ENCODE measurements at places on chromosomes 11 and 22.

DNA sequence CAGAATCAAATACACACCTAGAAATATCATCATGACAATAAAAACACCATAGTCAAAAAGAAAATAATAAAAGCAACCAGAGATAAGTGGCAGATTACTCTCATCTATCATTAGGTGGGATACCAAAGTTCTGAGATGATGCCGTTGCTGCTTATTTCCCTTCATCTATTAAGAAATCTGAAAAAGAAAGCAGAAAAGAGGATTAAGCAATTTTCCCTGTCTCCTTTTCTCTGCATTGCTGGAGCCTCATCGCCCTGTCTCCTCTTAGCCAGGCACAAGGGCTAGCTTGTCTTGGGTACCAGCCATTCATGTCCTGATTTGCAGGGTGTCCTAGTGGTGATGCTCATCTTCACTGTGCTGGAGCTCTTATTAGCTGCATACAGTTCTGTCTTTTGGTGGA lies 3.9 kb upstream of the MS4A14 start:
- DNase-seq, result no peak

DNA sequence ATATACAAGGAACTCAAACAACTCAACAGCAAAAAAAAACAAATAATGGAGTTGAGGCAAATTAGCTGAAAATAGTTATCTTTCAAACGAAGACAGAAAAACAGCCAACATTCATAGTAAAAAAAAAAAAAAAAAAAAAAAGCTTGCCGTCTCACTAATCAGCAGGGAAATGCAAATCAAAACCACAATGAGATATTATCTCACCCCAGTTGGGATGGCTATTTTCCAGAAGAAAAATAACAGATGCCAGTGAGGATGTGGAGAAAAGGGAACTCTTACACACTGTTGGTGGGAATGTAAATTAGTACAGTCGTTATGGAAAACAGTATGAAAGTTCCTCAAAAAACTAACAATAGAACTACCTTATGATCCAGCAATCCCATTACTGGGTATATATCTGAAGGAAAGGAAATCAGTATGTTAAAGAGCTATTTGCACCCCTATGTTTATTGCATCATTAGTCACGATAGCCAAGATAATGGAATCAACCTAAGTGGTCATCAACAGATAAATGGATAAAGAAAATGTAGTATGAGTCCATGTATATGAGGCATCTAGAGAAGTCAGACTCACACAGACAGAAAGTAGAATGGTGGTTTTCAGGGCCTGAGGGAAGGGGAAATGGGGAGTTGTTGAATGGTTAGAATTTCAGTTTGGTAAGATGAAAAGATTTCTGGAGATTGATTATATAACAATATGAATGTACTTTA lies 56.0 kb downstream of the USP35 start:
- peak; percentile 41 for DNase-seq

DNA sequence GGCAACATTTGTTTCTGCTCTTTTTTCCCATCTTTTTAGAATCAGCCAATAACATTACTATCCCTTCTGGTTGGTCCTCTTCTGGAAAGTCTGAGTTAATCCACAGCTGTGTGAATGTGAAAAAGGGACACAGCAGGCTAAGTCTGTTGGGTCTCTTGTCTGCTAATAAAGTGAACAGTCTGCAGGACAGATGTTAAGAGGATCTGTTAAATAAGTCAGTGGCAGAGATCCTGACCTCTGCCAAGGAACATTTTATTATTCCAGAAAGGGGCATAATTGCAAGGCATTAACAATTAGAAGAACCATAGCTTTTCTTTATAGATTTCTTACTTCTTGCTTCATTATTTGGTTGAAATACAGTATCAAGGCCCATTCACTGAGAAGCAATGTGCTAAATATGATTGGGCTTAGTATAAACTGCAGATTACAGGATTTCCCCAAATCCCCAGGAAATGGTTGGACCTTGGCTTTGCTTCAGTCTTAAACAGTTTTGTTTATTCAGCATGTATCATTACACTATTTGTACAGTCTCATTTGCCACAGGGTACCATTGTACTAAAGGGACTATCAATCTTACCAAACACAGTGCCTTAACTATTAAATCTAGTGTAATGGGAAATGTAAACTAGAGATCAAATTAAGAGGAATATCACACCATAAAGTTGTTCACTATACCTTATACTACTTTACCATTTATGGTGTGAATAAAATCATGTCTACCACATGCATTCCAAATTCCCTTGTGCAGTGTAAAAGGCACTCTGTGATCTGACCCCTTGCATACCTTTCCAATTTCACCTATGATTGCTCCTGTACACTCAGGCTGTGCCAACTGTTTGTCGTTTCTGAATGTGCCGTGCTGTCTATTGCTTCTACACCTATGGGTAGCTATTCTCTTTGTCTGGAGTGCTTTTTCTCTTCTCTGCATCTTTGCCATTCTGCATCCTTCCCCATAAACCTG lies 274.0 kb downstream of the SOX6 start:
- DNase-seq, result no peak

GRCh38 chr11:46554213-46555147 lies 39.3 kb downstream of the AMBRA1 start:
- DNase-seq, result peak; percentile 82

DNA sequence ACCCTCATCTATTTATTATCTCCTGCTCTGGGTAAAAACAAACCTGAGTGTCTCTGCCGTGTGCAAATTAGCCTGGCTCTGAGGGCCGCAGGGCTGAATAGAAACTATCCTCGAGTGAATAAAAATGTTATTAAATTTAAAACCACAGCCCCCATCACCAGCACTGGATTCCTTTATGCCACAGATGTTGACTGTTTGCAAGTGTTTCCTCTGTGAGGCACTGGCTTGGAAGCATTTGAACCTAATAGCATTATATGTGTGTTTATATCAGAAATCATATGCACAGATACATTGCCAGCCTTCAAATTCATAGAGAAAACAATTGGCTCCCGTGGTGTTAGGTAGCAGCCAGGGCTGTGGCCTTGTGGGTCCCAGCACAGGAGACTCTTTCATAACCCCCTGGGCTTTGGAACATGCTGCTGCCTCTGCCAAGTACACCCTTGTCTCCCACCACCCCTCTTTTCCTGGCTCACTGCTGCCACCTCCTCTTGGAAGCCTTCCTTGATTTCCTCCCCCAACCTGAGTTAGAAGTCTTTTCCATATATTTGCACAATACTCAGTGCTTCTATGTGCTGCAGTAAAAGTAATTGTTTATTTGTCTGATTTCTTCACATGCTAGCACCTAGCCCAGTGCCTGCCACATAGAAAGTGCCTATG lies 294.4 kb downstream of the DDX10 start:
- peak; percentile 34 for DNase-seq

DNA sequence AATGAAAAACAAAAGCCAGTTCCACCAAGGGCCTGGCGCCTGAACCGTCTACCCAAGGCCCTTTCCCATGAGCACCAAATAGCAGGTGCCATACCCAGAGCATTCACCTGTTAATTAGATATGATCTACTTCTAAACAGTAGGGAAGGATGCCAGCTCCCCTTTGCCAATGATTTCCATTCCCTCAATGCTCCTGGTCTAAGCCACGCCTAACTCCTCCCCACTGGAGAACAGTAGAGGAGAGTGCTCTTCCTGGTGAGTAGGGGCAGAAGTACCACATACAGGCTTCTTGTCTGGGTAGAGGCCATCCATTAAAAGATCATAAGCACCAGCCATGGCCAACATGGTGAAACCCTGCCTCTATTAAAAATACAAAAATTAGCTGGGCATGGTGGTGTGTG lies 40.7 kb downstream of the PACSIN2 start:
- DNase-seq, result no peak

DNA sequence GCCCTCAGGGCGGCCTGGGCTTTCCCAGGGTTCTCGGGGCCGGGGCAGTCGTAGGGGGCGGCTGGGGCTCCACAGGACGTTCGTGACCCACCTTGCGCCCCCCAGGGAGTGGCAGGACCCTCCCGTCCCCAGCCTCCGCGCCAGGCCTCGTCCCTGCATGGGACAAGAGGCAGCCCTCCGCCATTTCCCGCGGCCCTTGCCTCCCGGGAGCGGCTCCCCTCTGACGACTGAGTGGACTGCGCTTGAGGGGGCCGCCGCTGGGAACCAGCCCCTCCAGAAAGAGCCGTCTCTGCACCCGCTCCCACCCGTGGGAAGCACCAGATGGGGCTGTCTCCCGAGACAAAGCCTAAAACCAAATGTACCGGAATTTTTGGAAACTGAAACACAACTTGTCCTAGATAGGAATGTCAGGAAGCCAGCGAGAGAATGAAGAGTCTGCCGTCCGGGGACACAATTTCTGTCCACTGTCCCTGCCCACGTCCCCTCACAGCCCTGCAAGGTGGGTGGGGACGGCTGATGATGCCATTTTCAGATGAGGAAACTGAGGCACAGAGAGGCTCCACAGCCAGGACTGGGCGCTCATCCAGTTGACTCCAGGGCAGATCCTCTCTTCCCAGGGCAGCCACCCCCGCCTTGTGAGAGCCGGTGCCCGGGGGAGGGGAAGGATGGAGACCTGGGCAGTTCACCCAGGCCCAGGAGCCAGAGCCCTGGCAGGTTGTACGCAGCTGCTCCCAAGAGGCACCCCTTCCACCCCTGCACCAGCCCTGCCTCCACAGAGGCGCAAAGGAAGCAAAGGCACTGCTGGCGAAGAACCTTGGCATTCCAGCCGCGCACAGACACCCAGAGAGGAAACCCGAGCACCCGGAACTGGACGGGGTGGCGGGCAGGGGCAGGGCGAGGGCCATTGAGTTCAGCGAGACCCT lies 18.1 kb upstream of the PICK1 start:
- DNase-seq, result no peak

GRCh38 chr11:14956111-14956510 lies 16.0 kb downstream of the CALCA start:
- no peak for DNase-seq

GRCh38 chr11:47020793-47021526 lies 84.4 kb downstream of the CSTPP1 start:
- DNase-seq, result peak; percentile 24

- no peak for DNase-seq
Observed at GRCh38 chr11:9680028-9680427, 16.2 kb downstream of the SWAP70 start.

DNA sequence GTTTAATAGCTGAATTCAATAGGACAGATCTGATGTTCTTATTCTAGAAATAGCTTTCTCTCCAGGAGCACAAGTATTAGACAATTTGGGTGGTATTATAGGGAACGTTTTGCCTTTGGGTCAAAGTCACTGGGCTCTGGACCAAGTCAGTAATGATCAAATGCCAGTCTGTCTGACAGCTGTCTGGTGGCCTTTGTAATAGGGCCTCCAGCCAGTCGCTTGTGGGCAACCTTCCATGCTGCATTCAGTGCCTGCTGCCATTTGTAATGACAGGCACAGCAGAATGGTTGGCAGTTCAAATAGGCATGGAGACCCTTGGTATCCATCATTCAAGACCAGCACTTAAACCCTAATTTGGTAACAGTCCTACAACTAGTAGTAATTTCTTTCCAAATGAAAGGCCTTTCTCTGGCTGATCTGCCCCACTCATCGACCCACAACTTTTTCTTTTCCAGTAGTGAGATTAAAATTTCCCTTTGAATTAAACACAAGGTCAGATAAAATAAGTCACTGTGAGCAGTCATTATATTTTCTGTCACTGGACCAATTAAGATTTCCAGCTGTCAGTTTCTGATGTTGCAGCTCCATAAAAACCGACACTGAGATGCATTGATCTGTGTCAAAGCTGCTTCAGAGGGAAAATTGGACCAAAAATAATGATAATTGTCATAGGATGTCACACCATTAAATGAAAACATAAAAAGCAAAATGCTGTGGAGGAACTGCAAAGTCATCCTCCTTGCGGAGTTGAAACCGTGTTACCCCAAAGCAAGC lies 1038.1 kb downstream of the LRRC4C start:
- no peak for DNase-seq

- peak; percentile 30 for DNase-seq
Observed at GRCh38 chr11:19218786-19219460, 17.1 kb upstream of the CSRP3 start.

DNA sequence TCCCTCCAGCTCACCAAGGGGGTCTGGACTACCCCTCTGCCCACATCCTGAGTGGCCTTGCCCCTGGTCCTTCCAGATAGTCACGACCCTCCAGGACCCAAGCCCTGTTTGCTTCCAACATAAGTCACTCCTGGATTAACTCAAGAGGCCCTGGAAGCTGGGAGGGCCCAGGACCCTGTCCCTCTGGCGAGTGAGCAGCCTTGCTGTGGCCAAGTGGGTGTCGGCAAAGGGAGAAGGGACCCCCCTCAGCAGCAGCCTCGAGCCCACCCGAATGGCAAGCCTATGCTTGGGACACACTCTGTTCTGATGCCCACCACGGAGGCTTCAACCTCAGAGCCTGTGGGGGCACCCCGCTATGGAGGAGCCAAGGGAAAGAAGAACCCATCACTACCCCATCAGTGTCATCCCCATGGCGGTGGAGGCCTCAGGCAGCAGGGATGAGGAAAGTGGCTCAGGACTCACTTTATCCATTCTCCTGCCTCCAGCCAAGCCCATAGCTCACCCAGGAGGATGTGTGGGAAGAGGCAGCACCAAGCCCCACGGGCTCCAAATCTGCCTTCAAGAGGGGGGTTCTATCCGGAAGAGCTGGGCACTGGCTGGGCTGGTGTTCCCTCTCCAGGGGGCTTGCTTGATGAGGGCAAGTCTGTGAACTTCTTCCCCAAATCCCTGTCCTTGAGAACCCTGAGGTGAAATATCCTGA lies 12.5 kb downstream of the SLC22A12 start:
- DNase-seq, result no peak

DNA sequence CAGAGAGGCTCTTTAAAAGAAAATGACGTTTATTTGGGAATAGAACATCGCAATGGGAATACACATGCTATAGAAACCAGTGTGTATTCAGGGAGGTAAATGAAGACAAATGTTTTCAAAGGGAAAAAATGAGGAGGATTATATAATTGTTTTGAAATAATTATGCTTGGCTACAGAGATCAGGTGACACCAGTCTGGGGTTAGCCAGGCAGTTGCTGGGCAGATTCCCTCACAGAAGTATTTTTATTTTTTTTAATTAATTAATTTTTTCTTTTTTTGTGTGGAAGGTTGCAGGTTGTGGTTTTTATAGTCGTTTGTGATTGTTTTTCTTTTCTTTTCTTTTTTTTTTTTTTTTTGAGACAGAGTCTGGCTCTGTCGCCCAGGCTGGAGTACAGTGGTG lies 5.6 kb upstream of the STARD10 start:
- DNase-seq, result no peak

DNA sequence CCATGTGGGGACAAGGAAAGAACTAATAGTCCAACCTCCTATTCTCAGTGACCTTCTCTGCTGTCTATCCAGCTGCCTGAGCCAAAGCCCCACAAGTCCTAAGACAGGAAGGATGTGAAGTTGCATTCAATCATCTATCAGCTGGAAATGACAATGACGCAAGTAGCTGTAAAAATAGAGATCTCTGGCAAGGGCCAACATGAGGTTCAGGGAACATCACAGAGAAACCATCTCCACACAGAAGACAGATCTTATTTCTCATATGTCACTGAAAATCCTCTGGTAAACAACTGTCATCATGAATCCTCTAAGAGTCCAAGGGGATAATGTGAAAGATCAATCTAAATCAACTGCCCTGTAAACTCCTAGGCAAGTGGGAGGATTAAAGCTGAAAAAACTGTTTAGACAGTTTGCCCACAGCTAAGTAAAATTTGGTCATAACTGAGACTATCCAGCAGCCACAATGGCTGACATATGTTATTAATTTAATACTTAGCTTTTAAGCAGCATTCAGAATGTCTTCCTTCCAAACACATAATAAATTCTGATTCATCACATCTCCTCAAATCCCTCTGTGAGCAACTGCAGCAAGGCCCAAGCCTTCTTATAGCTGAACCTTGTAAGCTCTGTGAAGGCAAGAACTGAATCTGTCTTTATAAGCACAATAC lies 52.1 kb downstream of the ALG9 start:
- peak; percentile 94 for DNase-seq

GRCh38 chr11:114562166-114562916 lies 2.7 kb upstream of the NXPE1 start:
- DNase-seq, result peak; percentile 9
